ENCODE measurements at places on chromosomes 1 and 21. TPM values are rescaled to one million over a fixed set of nuclear protein-coding genes. Genes with fewer than 3 reads are reported as not detected.

The TMEM52 gene
- 5.8 TPM for total RNA-seq

The CNR2 gene
- total RNA-seq: not detected

The IPO9 gene
- total RNA-seq: 66.9 TPM

The SLC44A3 gene
- total RNA-seq: 5.1 TPM

The KCTD3 gene
- total RNA-seq: 81.9 TPM

The PLPPR4 gene
- total RNA-seq: 126 TPM

The NHLH1 gene
- total RNA-seq: 0.23 TPM
